Stimulated activated CD8-positive, alpha-beta memory T cell treated with anti-CD3 and anti-CD28 coated beads, Interleukin-4, amount 100 ng/mL, for 24 hours (primary cell): ENCODE measurements at places on chromosomes 3 and 15.

- no peak for DNase-seq
Measured at GRCh38 chr3:186922790-186923189, 7.5 kb upstream of the ST6GAL1 start.

DNA sequence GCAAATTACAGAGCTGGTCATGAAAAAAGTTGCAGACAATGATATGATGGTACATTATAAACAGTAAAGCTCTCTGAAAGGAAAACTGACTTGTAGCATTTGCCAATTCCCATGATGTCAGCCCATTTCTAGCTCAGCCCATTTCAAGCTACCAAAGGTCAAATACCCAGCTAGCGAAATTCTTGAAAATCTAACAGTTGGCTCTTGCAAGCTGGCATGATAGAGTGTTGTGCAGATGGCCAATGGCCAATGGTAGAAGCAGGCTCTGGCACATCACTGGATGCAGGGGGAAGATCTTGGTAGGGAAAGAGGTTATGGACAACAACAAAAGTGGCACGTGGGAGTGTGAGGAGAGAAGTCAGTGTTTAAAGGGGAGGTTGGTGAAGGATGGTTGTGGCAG, 36.7 kb downstream of the RASGRF1 start:
- no peak for DNase-seq

- no peak for DNase-seq
Measured at GRCh38 chr3:126570103-126570541, 11.4 kb upstream of the C3orf22 start.

GRCh38 chr15:54032066-54032465, 53.8 kb downstream of the UNC13C start:
- DNase-seq = no peak

- no peak for DNase-seq
Measured at GRCh38 chr3:183272791-183273190, 19.7 kb downstream of the B3GNT5 start.

DNA sequence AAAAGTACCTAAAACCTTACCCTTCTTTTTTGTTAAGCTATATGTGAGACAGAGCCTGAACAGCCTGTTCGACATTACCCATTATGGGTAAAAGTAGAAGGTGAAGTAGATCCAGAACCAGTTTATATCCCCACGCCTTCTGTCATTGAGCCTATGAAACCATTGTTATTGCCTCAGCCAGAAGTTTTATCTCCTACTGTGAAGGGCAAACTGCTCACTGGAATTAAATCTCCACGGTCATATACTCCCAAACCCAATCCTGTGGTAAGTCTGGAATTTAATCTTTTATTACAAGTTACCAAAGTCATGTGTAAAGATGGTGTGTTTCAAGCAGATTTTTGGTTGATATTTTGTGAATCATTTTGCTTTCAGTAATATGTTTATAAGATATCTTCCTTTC, 47.1 kb upstream of the MAPKBP1 start:
- DNase-seq = no peak

GRCh38 chr3:41592753-41593510, 369.0 kb downstream of the ULK4 start:
- DNase-seq = no peak

DNA sequence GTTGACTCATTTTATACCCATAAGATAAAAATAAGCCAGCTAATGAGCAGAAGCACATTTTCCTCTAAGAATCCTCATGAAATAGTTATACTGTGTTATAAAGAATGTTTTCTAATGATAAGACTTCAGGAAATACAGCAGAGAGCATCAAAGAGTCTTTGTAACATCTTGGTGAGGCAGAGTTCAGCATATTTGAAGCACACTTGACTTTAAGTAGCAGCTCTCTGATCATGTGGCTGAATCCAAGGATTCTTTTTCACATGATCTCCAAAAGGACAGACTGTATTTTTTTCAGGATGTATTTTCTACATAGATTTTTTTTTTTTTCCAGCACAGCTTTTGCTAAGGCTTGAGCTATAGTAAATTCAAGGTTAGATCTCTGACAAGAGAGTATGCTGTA, 195.1 kb downstream of the SI start:
- no peak for DNase-seq

- no peak for DNase-seq
Measured at GRCh38 chr3:39021029-39021428, 30.7 kb downstream of the SCN11A start.

- DNase-seq = no peak
Measured at GRCh38 chr3:187019542-187020072, 89.3 kb downstream of the ST6GAL1 start.

- DNase-seq = no peak
Measured at GRCh38 chr15:85582131-85583079, 202.0 kb downstream of the AKAP13 start.

- DNase-seq = no peak
Measured at GRCh38 chr3:127233371-127233770, 40.4 kb downstream of the PRR23E start.

GRCh38 chr15:39079296-39079847, 501.5 kb upstream of the THBS1 start:
- DNase-seq = no peak

GRCh38 chr15:67021455-67021854, 43.9 kb upstream of the SMAD3 start:
- DNase-seq = no peak

DNA sequence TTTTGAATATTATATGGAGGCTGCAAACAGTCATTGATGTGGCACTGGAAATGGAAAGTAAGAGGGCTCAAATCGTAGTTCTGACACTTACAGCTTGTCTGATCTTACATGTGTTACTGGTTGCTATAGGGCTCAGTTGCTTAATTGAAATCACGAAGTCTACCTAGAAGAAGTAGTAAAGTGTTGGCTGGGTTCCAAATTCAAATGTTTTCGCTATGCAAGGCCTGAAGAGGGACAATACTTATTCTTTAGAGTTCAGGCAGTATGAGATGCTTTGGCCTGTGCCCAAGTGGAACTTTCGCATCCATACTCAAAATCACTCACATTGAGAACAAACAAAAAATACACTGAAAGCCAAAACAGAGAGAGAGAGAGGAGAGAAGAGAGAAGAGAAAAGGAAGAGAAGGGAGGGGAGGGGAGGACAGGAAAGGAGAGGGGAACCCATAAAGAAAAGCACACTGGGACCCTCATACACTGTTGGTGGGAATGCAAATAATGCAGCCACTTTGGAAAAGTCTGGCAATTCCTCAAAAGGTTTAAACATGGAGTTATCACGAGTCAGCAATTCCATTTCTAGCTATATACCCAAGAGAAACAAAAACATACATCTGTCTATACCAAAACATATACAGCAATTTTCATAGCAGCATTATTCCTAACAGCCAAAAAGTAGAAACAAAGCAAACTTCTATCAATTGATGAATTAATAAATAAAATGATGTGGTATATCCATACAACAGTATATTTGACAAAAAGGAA, 2.9 kb upstream of the FXR1 start:
- DNase-seq = no peak

DNA sequence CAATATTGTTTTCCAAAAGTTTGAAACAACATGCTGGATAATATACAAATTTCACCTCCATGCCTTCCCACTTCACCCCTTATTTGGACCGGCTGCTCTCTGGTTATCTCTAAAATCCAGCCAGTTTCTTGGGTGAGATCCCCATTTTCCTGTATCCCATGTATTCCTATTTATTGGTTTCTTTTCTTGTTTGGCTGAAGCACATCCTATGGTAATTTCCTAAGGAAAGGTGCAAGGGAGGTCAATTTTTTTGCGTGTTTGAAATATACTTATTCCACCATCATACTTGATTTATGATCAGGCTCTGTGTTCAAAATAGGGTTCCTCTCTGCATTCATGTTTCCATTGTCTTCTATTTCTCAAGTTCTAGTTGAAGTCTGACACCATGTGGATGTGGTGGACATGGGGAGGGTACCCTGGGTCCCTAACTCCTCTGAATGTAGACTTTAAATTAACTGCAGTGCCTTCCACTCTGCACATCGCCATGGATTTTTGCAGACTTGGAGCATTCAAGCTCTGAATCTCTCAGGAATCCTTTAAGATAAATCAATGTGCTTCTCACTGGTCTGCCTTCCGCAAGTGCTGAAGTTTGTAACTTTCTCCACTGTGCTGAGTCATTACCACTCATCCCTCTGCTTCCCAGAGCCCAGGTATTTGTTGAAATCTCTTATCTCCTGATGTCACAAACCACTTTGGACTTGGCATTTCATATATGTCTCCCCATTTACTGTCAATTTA, 52.1 kb upstream of the TLE3 start:
- no peak for DNase-seq

- no peak for DNase-seq
Measured at GRCh38 chr3:193560870-193561269, 6.2 kb upstream of the ATP13A4 start.

DNA sequence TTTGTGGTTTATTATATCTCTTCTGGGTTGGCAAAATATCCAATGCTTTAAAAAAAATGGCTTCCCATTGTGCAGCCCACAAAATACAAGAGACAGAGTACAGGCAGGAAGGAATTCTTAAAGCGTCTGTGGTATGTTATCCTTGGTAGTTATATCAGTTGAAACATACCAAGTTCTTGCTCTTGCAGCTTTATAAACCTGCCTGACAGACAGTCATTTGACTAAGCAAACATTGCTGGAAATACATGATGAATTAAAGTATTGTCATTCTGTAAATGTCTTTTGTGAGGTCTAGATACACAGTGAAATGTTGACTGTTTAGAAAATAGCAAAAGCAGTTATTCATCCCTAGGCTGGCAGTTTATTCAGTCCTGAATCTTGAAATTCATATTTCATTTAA, 44.8 kb upstream of the MAP3K13 start:
- no peak for DNase-seq

DNA sequence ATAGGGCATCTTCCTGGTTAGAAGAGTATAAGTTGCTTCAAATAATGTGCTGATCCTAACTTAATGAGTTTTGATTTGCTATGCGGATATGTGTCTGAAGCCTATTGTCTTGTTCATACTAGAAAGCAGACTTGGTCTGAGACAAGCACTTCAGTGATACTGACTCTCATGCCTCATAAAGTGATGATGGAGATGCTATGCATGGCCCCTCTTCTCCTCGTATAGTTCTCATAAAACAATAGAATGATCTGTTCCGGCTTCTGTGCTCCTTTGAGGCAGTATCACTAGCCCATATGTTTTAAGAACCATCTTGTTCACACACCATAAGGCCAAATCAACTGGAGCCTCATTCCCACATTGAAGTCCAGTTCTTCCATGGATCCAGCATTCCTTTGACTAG, 222.1 kb downstream of the LRTM1 start:
- no peak for DNase-seq

DNA sequence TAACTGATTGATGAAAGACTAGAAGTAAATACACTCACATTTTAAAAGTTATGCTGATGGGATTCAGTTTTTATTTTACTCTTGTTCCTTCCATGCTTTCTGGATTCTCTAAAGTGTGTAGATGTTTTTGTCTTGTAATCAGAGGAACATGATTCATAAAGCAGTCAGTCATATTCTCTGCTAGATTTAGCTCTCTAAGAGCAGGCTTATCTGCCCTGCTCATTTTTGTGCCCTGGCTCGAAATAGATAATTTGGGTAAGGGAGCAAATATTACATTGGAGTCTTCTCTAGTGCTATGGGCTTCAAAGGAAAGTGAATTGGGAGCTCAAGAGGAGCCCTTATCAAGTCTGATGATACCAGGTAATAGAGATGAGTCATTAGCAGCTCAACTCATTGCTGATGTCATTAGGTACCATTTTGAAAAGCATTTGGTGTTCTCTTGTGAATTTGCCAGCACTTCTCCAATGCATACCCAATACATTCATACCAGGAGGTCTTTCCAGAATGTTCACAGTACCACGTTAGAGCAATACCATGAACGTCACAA, 27.7 kb downstream of the SACM1L start:
- no peak for DNase-seq
